ENCODE measurements at places on chromosomes 2 and 18.

DNA sequence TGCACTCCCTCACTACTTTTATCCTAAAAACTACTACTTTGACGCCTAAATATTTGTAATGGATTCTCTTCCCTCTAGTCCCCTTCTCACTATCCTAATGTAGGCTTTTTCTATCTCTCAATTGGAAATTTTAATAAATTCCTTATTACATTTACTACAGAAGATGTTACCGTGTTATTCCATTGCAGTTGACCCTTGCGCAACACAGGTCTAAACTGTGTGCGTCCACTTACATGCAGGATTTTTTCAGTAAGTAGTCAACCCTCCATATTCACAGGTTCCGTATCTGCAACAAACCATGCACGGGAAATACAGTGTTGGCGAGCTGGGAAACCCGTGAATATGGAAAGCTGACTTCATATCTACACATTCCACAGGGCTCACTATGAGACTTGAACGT is 239.8 kb downstream of the XIRP2 start:
- no peak for DNase-seq

GRCh38 chr18:48723837-48724236 is 185.0 kb downstream of the CTIF start:
- no peak for DNase-seq

- no peak for DNase-seq
Observed at GRCh38 chr2:96842600-96842999, 1.2 kb downstream of the ANKRD23 start.

- DNase-seq = no peak
Observed at GRCh38 chr18:63775166-63775730, at the start of gene SERPINB7. TSS of gene SERPINB7 (plus strand) at chr18:63775418. CDS start at chr18:63782373, 6,955 bp downstream.

GRCh38 chr2:11303290-11304013 is 41.0 kb downstream of the ROCK2 start:
- no peak for DNase-seq

GRCh38 chr2:176096986-176097819 is 2.4 kb upstream of the HOXD12 start:
- no peak for DNase-seq

- no peak for DNase-seq
Observed at GRCh38 chr18:63834471-63835113, 52.9 kb upstream of the SERPINB2 start.

- no peak for DNase-seq
Observed at GRCh38 chr2:211391189-211391567, 834.8 kb downstream of the CPS1 start.

DNA sequence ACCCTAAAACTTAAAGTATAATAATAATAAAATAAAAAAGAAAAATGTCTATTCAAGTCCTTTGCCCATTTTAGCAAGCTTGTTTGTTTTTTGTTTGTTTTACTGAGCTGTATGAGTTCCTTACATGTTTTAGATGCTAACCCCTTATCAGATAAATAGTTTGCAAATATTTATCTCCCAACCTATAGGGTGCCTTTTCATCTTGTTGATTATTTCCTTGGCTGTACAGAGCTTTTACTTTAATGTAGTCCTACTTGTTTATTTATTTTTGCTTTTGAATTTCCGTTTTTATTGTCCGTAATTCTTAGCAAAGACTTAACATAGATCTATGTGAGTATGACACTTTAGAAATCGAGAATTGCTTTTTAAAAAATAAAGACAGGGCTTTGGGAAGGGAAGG is 17.8 kb downstream of the PXDN start:
- DNase-seq = no peak

DNA sequence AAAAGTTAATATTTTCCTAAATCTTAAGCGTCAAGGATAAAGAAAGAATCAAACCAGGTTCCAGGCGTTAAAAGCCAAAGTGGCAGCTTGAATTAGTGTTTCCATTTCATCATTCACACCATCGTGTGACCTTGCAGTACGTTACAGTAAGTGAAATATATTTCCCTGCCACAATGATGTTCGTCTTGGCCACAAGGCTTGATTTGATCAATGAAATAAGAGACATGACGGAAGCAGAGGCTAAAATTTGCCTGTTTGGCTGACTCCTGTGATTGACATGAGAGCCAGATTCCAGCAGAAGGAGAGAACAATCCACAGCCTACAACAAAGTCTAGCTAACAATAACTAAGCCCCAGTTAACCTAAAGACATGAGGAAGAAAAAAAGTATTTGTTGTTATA is 62.0 kb downstream of the ASXL2 start:
- no peak for DNase-seq

- DNase-seq = no peak
Observed at GRCh38 chr2:210496512-210496911, 20.0 kb upstream of the LANCL1 start.

DNA sequence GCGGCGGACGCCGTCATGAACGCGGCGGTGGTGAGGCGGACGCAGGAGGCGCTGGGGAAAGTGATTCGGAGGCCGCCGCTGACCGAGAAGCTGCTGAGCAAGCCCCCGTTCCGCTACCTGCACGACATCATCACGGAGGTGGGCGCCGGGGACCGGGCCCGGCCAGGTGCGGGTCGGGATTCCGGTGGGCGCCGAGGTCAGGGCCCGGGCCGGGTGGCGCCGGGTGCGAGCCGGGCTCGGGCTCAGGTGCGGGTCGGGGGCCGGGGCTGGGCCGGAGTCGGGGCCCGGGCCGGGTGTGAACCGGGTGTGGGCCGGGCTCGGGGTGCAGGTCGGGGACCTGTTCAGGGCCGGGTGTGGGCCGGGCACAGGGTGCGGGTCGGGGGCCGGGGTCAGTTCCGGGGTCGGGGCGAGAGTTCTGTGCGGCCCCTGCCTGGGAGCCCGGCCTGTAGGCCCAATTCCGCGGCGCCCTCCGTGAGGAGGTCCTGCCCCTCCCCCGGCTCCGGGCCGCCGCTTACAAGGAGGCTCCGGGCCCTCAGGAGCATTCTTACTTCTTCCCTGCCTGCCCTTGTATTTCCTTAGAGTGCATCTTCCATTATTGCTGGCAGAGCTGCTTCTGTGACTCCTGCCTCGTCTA is 447 bp downstream of the TRAF3IP1 start:
- DNase-seq = no peak

- no peak for DNase-seq
Observed at GRCh38 chr18:13492314-13492713, 234.0 kb downstream of the FAM210A start.

DNA sequence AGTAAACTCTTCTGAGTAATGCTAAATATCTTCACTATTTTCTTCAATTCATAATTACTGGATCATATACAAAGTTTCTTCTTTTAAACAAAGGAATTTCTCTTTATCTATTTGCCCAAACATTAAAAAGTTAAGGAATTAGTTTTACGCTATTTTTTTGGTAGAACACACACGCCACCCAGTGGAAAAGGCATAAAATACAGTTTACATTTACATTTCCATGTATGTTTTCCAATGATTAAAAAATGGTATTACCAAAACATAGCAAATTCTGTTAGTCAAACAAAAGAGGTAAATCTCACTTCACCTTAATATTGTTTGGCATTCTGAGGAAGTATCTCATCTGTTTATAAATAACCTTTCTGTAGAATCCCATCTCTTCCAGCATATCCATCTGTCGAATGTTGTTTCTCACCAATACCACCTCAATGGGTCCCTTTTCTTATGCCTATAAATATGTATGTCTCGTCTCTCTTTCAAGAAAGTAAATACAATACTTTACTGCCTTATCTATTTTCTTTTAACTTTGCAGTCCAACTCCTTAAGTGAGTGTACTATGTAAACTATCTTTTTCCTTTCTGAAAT is 7.2 kb downstream of the BOLL start:
- DNase-seq = no peak

DNA sequence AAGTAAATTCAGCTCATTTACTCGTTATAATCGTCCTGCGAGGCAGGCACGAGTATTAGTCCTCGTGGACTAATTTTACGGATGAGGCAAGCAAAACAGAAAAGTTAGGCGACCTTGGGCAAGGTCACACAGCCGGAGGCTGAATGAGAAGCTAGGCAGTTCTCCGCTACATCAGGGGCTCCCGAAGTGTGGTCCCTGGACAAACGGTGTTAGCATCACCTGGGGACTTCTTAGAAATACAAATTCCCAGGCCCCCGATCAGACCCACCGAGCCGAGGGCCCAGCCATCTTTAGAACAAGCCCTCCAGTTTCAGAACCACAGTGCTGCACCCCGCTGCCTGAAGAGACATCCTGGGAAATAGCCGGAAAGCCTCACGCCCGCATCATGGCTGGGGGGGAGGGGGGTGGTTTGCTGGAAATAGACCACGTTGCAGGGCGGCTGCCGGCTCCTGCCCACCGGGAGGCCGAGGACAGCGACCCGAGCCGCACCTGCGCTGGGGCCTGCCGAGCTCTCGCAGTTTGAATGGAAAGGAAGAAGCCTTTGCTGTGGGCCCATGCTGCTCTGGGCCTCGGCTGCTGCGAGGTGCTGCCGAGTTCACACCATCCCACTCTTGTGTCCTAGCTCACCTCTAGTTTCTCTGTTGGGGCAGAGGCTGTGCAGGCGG is 72.2 kb downstream of the TFCP2L1 start:
- no peak for DNase-seq

DNA sequence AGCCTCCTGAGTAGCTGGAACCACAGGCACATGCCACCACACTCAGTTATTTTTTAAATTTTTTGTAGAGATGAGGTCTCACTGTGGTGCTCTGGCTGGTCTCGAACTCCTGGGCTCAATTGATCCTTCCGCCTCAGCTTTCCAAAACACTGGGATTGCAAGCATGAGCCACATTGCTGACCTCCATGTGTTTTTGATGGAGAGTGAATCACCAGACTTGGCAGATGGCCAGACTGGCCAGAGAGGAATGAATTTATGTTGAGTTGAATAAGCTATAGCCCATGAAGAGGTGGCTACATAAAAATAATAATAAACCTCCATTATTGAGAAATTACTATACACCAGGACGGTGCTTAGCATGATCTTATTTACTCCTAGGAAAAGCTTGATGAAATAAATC is 91.5 kb downstream of the MREG start:
- no peak for DNase-seq

GRCh38 chr2:7127156-7127555 is 209.9 kb downstream of the RNF144A start:
- no peak for DNase-seq

- no peak for DNase-seq
Observed at GRCh38 chr18:7490104-7490503, 77.0 kb upstream of the PTPRM start.

GRCh38 chr18:6923220-6923619 is 193.7 kb downstream of the ARHGAP28 start:
- no peak for DNase-seq

GRCh38 chr2:195307751-195308150 is 349.3 kb upstream of the SLC39A10 start:
- no peak for DNase-seq

DNA sequence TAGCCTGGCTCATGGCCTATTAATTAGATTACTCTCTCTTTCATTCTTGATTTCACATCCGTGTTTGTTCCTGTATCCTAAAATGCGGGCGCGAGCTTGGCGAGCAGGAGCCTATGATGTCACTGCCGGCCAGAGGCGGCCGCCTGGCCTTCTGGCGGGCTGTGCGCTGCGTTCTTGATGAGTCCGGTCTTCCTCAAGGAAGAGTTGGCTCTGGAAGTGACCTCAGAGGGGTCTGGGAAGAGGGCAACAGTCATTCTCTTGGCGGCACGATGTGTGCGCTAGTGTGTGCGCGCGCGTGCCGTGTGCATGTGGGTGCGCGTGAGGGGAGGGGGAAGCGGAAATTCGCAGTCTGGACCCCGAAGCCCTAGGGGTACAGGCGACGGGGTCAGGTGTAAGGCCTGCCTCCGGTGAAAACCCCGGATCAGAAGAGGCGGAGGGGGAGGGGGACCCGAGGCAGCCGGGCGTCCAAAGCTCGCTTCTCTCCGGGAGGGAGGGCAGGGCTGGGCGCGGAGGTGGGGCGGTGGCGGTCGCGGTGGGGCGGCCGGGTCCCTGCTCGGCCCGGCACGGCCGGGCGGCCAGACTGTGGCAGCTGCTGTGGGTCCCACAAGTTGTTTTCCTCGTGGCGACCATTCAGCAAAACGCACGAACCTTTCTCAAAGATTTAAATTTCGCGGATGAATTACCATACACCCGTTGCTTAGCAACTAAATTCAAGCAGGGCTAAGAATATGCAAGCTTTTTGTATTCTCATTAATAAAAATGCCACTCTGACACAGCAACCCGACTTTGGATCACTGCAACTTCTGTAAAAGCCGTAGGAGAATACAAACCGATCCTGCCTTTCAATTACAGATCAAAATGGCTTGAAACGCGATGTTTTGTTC is 8.4 kb downstream of the POU3F3 start:
- DNase-seq = no peak

GRCh38 chr2:119782308-119783027 is 22.7 kb downstream of the PTPN4 start:
- DNase-seq = no peak

All from stimulated activated CD8-positive, alpha-beta memory T cell treated with anti-CD3 and anti-CD28 coated beads, Interleukin-2, amount 100 ng/mL, for 1 hour (primary cell).